ENCODE measurements at places on chromosomes 16 and 17.
A peak's percentile ranks its signal among the peaks of the same experiment; 100 is the strongest.

- no peak for DNase-seq
These were observed 7.8 kb downstream of the KRT28 start for GRCh38 chr17:40791787-40792436.

- no peak for DNase-seq
These were observed 77.2 kb downstream of the BRIP1 start for GRCh38 chr17:61786088-61786487.

DNA sequence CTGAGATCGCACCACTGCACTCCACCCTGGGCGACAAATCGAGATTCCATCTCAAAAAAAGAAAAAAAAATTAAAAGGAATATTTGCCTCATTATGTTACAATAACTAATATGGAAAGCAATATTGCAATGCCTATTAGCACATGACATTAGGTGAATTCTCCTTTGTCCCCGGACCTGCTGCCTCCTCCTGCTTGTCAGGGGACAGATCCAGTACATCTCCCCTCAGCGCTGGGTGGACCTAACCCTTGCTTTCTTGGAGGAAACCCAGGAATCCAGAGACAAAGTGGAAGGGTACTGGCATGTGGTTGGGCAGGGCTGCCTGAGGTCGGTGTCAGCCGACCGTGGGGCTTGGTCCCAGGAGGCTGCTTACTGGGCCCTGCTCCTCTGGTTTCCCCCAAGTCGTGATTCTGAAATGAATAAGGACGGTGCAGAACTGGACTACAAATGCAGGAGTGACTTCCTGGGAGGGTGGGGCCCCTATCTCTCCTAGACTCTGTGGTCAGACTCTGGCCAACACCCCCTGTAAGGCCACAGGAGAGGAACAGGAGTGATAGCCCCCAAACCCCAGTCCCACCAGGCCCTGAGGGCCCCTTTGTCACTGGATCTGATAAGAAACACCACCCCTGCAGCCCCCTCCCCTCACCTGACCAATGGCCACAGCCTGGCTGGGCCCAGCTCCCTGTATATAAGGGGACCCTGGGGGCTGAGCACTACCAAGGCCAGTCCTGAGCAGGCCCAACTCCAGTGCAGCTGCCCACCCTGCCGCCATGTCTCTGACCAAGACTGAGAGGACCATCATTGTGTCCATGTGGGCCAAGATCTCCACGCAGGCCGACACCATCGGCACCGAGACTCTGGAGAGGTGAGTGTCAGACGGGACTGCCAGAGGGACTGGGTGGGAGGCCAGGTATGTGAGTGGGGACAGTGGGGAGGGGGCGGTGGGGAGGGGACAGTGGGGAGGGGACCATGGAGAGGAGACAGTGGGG, at the start of gene HBZ:
TSS of gene HBZ (plus strand) at position 504 of the 988 bp plus-strand sequence. CDS start at position 770, 266 bp downstream.
- DNase-seq, result no peak

DNA sequence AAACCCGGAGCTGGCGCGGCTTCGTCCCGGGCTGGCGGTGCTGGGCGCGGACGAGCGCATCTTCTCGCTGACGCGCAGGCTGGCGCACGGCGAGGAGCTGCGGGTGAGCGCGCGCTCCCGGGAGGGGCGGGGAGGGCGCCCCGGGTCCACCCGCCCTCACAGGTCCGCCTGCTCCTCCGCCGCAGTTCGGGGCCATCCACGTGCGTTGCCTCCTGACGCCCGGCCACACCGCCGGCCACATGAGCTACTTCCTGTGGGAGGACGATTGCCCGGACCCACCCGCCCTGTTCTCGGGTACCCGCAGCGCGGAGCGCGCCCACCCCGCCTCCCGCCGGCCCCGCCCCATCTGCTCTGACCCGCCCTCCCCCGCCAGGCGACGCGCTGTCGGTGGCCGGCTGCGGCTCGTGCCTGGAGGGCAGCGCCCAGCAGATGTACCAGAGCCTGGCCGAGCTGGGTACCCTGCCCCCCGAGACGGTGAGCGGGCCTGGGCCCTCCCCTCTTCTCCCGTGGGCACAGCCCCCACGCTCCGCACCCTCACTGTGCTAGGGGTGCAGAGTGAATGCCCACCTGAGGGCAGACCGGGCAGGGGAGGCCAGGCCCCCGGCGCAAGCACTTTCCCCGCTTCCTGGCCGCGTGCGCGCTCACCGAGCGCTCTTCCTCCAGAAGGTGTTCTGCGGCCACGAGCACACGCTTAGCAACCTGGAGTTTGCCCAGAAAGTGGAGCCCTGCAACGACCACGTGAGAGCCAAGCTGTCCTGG, 1.4 kb downstream of the HAGHL start:
- peak; percentile 52 for DNase-seq

- DNase-seq, result no peak
These were observed 49.8 kb upstream of the ACSF3 start for GRCh38 chr16:89043636-89044417.

DNA sequence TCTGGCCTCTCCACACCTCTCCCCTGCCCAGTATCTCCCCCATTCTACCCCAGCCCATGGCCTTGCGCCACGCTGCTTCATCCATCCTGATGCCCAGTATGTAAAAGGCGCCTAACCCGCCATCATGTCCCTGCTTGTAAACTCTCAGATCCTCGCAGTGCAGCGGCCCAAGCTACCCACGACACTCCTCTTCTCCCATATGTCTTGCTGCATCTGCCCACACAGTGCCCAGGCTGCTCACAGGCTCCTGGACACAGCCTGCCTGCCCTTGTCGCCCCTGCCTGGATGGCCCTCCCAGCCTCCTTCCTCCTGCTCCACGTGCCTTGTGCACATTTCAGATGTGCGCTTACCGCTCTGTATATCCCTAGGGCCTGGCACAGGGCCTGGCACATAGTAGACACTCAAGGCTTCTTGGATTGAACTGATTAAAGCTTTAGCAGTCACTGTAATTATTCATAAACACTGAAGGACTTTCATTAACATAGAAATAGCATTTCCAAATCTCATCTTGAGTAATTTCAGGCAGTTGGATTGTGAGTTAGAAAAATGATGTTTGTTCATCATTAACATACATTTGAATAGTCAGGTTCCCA, 129.1 kb downstream of the CLEC16A start:
- no peak for DNase-seq

GRCh38 chr17:36791942-36792475, 145.3 kb upstream of the LHX1 start:
- no peak for DNase-seq

- DNase-seq, result no peak
These were observed 89.3 kb upstream of the CDYL2 start for GRCh38 chr16:80893686-80894085.

DNA sequence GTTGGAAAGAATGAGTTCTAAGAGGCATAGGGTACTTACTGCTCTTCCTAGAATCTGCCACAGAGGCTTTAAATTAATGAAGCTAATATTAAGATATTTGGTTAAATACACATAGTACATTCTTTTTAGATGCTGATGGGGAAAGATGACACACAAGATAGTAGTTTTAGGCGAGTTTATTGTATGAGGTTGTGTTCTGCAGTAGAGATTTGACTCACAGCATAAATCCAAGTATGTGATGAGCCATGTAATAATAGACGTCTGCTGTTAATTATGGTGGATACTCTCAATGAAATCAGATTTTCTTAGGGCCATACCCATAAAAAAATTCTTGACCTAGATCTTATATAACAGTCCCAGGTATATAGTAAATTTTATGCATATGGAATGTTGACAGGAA, 8.0 kb downstream of the TNRC6C start:
- DNase-seq, result no peak

DNA sequence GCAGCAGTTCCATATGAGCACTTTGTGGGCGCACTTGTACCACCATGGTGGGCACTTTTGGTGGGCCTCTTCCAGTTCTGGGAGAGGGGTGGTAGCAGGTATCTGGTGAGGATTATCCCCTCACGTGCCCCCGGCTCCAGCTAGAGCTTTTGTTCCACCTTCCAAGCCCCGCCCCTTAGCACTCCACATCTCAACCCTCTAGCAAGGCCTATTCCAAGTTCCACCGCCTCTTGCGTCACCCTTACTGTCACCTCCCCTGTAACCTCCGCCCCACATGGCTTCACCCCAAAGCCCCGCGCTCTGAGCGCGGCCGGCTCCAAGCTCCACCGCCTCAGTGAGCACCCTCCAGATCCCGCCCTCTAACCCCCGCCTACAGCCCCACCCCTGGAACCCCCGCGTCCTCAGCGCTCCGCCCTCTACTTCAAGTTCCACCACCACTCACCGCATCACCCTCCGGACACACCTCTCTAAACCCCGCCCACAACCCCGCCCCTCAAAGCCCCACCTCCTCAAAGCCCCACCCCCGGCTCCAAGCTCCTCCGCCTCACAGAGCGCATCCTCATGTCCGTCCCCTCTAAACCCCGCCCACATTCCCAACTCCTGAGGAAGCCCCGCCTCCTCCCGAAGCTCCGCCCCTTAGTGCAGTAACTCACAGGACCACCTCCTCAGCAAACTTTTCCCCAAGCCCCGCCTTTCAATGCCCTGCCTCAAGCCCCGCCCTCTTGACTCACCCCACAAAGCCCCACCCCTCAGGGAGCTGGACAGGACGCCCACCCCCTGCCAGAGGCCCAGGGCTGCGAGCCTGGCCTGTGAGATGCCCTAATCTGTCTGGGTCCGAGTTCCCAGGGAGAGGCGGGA, 11.1 kb downstream of the SCN4A start:
- DNase-seq, result peak; percentile 73

DNA sequence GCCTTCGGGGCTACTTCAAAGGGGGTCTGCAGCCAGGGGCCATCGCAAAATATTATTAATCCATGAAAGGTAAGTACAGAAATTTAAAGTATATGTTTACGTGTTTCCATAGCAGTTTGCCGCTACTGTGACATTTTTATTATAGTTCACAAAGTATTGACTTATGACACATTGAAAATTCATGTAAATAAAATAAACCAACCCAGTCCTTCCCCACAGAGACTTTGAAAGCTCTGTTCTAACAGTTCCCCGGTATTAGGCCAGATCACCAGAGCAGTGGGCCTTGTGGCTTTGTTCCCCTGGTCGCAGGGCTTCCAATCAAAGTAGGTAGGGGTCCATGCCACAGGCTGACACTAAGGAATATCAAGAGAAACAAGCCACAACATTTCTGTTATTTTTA, 13.9 kb downstream of the KIAA0753 start:
- DNase-seq, result no peak

DNA sequence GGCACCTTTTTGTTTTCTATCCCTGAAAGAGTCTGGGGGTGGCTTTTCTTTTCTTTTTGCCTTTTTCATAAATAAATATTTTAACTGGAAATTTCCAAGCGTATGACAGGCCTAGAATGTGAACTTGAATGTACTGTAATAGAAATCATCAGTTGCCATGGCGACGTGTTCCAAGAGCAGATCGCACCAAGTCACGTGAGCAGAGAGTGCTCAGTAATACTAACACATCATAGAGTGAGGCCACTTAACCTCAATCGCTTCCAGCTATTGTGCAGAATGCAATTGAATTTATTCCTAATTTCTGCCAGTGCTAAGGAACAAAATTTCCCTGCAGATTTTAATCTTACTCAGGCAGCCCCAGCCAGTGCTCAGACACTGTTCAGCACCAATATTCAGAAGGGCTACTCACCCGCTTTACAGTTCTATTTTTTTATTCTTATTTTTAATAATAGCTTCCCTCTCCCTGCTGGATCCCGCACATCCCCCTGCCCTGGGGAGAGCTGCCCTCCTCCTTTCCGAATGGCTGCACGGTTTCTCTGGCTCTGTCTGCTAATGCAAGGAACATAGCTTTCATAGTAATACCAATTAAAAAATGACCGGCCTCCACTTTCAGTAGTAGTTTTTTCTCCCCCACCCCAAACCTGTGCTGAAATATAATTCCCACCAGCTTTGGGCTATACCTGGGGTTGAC, 26.2 kb upstream of the PMFBP1 start:
- DNase-seq, result no peak

DNA sequence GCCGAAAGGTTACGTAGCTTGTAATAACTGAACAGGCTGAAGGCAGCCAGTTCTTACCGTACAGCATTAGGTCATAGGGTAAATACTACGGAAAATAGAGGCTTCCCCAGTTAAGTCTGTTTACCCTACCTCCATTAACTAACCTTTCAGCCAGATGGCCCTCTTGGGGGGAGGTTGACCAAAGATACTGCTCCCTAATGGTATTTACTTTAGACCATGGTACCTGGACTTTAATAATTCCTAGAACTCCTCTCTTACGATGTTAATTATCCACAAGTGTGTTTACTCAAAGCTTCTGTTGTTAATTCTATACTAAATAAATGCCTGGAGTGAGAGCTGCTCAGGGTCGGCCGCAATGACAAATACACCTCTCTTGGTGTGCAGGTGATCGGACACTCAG, 9.8 kb upstream of the ADAT1 start:
- no peak for DNase-seq

DNA sequence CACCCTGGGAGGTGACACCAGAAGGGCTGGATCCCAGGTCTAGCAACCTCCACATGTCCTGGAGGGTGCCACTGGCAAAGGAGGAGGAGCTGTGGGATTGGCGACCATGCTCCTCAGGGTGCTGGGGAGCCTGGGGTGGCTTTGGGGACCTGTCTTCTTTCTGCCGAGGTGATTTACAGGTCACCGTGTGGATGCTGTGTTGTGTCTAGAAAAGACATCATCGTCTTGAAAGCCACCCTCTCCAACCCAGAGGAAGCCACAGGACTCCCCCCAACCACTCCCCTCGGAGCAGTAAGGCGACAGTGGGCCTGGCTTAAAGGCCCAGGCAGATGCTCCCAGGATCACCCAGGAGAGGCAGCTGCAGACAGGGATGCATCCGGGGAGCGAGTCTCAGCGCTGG, 29.7 kb upstream of the FASN start:
- no peak for DNase-seq

GRCh38 chr16:18788828-18789514, 1.2 kb downstream of the RPS15A start:
- no peak for DNase-seq

- no peak for DNase-seq
These were observed 1.6 kb downstream of the CHD9 start for GRCh38 chr16:53056392-53056881.

DNA sequence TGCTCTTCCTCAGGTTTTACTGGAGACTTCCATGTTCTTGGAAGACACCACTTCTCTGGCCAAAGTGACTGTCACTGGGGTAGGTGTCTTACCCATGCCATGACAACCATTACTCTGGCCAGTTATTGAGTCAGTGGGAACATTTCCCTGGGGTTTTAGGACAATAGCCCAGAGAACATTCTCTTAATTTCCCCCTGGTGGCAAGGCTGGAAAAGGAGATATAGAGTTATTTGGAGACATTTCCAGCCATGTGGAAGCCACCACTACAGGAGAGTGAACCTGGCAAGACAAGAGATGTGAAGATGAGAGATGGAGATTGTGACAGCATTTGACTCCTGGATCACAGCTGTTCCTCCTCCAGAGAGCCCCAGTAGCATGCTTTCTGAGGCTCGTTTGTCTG, 106.2 kb downstream of the CDK5R1 start:
- no peak for DNase-seq

GRCh38 chr17:78392295-78392694, 13.8 kb downstream of the PGS1 start:
- no peak for DNase-seq

- DNase-seq, result no peak
These were observed 12.6 kb downstream of the KCTD2 start for GRCh38 chr17:75059369-75060345.

- DNase-seq, result no peak
These were observed 54.6 kb downstream of the EPN2 start for GRCh38 chr17:19291646-19292376.

Data from CD14-positive monocyte (primary cell).